ENCODE measurements at places on chromosomes 2 and 18.

GRCh38 chr2:168794968-168795367, 7.5 kb upstream of the NOSTRIN start:
- DNase-seq: no peak

DNA sequence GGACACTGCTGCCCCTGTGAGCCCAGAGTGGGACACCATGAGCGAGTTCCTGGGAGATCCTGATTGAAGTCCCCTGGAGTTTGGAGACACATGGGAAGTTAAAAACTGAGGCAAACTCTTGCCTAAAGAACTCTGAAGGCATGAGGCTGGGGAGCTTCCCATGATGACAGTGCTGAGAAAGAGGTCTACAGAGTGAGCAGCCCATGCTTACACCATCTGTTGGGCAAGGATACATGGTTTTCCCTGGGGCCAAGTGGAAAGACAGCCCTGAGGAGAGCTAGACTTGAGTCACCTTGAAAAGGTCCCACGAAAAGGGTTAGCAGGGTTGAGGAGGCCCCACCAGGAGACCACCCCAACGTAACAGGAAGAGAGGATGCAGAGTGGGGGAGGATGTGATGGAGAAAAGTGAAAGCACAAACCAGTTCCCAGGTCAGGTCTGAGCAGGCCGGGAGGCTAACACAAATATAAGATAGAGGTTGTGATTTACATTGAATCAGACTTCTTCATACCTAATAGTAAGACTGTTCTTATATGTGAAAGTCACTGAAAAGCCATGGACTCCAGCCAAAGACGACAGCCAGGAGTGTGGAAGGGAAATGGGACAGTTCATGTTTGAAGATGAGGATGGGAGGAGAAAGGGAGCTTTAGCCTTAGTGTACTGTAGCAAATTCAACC, 13.5 kb upstream of the FEZ2 start:
- no peak for DNase-seq

DNA sequence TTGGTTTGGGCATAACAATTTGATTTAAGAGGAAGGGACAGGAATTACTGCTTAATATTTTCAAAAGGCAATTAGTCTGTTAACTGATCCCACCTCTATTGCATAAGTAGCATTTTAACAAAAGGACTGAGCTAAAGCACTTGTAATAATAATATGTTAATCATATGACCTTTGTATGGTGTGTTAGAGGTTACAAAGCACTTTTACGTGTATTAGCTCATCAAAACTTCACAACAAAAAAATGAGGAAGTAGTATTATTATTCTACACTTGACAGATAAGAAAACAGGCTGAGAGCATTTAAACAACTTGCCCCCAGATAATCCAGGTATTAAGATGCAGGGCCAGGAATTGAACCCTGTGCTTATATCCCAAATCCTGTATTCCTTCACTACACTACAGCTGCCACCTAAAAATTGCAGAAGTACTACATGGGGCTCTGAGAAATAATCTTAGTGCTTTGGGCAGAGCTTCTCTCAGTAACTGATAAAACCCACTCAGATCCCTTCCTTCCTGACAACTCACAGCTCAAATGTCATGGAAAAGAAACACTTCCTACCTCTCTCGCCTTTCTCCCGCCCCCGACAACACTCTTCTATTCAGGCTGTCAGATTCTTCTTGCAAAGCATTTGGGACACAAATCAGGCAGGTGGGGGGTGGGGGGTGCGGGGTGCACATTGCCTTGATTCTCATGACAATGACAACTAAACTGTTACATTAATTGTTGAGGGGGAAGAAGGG, 20.7 kb upstream of the KCTD1 start:
- DNase-seq: no peak

DNA sequence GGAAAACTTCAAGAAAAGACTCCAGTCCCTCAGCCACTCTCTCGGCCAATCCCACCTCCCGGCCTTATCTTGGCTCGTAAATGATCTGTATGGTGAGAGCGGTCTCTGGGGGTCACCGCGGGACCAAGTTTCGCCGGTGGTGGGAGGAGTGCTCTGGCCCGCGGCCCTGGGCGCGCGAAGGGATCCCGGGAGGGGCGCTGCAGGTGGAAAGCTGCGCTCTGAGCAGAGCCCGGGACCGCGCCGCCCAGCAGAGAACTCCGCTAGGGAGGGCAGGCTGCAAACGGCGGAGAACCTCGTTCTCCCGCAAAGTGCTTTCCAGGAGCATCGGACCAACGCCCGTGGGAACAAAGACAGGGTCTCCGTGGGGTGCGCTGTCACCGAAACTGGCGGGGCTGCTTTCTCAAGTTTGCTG, 622 bp downstream of the LRP2 start:
- DNase-seq: no peak

DNA sequence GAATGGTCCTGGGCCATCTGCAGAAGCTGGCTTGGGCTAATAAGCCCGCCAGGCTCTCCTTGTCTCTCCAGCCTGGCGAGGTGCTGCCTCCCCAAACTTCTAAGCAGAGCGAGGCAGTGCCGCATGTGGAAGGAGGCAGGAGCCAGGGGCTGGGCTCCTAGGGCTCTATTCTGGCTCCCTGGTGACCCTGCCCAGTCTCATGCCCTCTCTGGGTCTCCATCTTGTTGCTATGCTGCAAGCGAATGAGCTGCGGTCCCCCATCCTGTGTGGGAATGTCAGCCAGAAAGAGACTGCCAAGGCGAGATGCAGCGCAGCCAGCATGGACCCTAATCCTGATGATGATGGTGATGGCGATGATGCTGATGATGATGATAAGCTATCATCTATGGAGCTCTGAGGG, 48.7 kb downstream of the TNS1 start:
- DNase-seq: no peak

DNA sequence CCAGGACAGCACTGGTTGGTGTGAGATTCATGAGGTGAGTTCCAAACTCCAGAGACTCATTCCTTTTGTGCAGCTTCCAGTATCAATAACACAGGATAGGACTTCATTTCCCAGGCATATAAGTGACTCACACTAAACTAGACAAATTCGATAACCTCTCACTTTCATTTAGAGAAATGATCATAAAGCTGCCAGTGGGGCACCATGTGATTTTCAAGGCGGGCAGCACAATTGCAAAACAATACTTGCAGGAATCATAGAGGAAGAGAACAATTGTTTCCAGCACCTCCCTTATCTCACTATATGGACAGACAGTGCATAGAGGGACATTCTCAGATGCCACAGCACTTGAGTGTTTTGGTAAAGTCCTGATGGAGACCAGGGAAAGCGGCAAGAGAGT, 31.3 kb upstream of the DNAH7 start:
- DNase-seq: no peak

DNA sequence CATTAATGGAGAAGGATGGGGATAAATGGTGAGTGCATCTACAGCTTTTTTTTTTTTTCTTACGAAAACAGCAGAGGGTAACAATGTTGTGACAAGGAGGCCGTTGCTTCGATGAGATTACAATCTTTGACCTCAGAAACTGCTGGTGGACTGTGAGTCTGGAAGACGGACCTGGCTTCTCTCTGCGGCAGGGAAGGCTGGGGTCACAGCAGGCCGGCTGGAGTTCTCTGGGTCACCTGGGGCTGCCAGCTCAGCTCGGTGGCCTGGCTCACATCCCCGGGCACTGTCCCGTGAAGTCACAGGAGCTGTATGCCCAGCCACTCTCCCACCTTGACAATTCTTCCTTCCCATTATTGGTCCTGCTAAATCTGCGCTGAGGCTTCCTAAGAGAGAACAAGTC, 160.8 kb downstream of the ACKR3 start:
- DNase-seq: no peak

DNA sequence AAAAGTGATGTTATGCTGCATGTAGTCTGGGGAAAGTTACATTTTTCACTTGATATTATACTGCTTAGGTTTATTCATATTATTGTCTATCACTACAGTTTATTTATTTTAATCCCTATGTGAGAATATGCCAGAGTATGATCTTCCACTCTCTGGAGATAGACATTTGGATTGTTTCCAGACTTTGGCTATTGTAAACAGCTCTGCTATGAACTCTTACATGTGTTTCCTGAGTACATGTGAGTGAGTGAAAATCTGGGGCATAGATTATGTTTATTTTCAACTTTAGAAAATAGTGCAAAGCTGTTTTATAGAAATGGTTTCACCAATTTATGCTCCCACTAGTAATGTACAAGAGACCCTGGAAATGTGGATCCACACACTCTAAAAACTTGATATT, 49.0 kb upstream of the EPAS1 start:
- no peak for DNase-seq

DNA sequence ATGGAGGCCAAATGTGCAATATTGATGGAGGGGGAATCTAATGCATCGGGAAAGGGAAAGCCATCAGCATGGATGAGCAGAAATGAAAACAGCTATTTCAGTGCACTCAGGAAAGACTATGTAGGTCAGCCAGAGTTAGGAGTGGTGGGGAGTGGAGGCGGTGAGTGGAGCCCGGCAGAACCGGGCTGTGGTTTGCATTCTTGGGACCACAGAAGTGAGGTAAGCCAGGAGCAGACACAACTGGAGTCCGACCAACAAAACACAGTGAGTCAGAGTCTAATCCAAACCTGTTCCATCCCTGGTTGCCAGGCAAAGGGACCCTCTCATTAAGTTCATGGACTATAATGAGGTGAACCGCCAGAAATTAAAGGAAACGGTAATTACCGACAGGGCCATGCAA, 61.1 kb upstream of the RAB12 start:
- no peak for DNase-seq

DNA sequence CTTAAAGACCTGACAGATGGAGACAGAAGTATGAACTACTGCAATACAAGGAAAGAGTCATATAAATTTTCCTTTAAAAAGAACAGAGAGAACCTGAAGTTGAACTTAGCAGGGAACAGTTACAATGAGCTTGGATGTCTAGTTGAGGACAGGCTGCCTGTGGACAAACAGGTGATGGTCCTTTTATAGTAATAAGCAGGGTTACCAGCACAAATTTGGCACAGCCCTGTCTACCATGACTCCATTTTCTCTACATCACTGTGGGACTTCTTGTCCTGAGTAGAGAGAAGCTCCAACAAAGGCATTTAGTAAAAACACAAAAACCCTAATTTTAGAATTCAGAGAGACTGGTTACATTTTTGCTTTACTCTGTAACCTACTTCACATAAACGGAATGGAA, 448.1 kb downstream of the PLCL1 start:
- DNase-seq: no peak

DNA sequence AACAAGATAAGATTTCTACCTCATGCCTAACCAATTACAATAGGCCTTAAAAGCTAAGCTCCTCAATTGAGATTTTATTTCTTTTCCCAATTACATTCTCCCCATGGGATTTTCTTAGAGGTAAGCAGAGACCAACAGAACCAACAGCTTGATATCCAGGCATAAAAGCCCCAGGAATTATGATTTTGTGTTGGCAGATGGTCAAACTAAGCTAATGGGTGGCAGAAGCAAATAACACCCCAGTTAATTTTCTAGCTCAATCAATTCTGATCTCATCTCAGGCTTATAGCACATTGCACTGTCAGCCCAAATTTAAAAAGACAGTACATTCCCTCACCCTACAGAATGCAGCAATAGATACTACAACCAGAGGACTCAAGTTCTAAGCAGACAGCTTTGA, 156.4 kb downstream of the NRXN1 start:
- no peak for DNase-seq

DNA sequence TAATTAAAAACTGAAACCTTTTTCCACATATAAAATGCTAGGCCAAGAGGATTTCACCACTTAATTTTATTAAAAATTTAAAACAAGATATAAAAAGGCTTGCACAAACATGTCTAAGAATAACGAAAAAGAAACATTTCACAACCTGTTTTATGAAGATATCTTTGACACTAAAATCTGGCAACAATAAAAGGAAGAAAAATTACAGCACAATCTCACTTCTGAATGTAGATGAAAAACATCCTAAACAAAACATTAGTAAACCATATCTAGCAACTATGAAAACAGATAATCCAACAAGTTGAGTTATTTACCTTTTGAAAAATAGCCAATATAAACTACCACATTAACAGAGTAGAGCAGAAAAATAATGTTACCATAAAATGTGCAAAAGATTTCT, 185.4 kb upstream of the MMADHC start:
- no peak for DNase-seq

GRCh38 chr2:70897203-70897976, 38.3 kb upstream of the ATP6V1B1 start:
- DNase-seq: no peak

DNA sequence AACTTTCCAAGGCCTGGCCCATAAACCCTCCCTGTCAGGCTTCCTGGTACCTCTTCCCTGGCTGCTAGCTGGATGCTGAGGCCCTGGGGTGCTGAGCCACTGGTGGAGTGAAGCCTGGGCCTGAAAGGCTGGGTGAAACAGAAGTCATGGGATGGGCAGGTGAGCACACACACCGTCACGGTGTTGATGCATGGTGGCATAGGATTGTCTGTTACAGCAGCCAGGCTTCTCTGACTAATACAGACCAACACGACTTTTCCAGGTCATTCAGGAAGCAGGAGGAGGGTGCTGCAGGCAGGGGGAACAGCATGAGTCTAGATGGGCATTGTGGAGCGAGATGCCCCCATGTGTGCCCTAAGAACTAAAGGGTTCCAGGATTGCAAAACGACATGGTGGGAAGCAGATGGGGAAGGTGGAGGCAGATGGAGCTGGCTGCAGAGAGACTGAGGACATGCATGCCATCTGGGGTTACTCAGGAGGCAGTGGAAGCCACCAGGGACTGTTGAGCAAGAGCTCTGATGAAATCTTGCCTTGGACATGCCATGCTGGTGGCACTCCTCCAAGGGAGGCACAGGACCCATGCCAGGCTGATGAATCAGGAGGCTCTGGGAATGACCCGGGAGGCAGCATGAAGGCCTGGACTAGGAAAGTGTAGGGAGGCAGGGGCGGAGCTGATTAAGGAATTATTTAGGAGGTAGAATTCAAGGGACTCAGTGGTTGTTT, 480.9 kb downstream of the TSN start:
- DNase-seq: no peak

GRCh38 chr2:144498277-144498676, 21.6 kb downstream of the ZEB2 start:
- no peak for DNase-seq

- DNase-seq: peak; percentile 69
Measured at GRCh38 chr2:218569038-218569431, 396 bp downstream of the CNOT9 start.

- DNase-seq: no peak
Measured at GRCh38 chr18:75221897-75222296, 11.3 kb downstream of the TSHZ1 start.

DNA sequence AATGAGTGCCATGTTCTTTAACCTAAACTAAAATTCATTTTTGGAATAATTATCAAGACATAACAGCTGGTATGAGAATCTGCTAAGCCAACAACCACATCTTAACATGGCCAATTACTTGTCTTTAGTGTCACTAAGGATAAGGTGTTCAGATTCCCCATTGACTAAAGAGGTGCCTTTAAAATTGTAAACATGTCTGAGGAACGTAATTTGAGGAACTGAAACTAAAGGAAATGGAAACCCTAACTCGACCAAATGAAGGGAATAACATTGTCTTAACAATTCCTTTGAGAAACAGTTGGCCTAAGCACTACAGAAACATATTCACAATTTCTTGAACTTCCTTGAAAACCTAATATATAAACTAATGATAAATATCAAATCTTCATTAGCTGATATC, 355.4 kb upstream of the GULP1 start:
- no peak for DNase-seq

GRCh38 chr2:238893349-238894000, 45.6 kb downstream of the TWIST2 start:
- DNase-seq: no peak

- no peak for DNase-seq
Measured at GRCh38 chr2:33322612-33323011, 153.8 kb upstream of the RASGRP3 start.

Measured in immature natural killer cell (primary cell).